ENCODE measurements at places on chromosomes 1 and 21. TPM values are rescaled to one million over a fixed set of nuclear protein-coding genes. Genes with fewer than 3 reads are reported as not detected.

SMIM11 gene
- 1.2 TPM for polyA plus RNA-seq

BMP8B gene
- polyA plus RNA-seq, result 0.36 TPM

FMOD gene
- polyA plus RNA-seq, result 1.7 TPM

ADORA1 gene
- 0.22 TPM for polyA plus RNA-seq

CELA2A gene
- polyA plus RNA-seq, result not detected

CR1L gene
- not detected for polyA plus RNA-seq

NPHS2 gene
- not detected for polyA plus RNA-seq

C1QC gene
- polyA plus RNA-seq, result 9.4 TPM

KCNT2 gene
- 0.49 TPM for polyA plus RNA-seq

TYW3 gene
- polyA plus RNA-seq, result 15.4 TPM

PEAR1 gene
- 1.7 TPM for polyA plus RNA-seq

PPIAL4G gene
- polyA plus RNA-seq, result not detected

LCE3B gene
- polyA plus RNA-seq, result not detected

CD52 gene
- 20.6 TPM for polyA plus RNA-seq

TMOD4 gene
- polyA plus RNA-seq, result 0.14 TPM

MPL gene
- 0.06 TPM for polyA plus RNA-seq

RBM11 gene
- 1.7 TPM for polyA plus RNA-seq

SERTAD4 gene
- 3.0 TPM for polyA plus RNA-seq

Data from esophagus (tissue), 2 donors.